ENCODE measurements at places on chromosomes 4 and X.

DNA sequence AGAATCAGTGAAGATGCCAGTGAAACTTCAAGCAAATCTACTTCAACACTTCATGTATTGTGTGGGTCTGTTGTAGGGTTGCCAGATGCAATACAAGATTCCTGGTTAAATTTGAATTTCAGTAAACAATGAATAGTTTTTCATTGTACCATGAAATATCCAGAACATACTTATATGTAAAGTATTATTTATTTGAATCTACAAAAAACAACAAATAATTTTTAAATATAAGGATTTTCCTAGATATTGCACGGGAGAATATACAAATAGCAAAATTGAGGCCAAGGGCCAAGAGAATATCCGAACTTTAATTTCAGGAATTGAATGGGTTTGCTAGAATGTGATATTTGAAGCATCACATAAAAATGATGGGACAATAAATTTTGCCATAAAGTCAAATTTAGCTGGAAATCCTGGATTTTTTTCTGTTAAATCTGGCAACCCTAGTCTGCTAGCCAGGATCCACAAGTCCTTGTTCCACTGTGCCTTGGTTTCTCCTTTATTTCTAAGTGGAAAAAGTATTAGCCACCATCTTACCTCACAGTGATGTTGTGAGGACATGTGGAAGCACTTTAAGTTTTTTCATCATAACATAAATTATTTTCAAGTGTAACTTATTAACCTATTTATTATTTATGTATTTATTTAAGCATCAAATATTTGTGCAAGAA is 2.3 kb downstream of the CXCL8 start:
- no peak for DNase-seq

DNA sequence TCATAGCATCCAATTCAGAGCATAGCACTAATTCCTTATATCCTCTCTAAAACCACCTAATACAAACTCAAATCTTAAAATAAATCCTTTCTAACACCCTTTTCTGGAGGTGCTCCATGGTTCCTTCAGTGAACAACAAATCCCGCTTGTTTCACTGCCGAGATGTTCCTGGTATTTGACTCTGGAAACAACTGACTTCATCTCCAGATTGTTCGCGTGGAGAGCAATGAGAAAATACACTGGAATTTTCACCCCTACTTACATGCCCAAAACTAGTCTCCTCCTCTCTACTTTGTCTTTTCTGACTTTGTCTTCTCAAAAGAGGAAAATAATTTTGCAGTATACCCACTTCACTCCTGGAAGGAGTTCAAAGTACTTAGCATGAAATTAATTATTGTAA is 129.0 kb downstream of the PLS3 start:
- DNase-seq, result no peak

DNA sequence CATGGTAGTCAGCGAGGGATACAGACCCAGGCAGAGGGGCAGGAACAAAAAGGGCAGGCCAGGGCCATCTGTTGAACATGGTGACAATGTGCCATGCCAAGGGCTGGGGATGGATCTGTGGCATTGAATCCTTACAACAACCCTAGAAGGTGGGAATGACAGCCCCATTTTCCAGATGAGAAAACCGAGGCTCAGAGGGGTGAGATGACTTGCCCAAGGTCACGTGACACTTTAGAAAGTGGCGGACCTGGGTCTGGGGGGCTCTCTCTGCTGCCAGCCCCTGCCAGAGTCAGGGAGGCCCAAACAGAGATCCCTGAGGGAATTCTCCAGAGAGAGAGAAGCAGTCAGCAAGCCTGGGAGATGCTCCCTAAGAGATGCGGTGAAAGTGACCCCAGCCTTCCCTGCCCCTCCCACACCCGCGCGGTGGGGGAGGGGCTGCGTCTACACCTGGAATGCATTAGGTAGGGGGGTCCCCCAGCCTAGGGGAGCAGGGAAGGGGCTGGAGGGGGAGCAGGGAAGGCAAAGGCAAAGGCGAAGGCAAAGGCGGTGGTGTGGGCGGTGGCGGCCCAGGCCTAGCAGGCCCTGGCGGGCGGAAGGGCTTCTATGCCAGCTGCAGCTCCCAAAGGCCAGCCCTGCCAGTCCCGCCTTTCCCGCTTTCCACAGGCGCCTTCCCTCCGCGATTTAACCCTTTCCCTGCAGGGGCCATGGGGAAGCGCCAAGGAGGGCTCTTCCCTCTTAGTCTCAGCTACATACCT is 13.0 kb downstream of the FGD1 start:
- DNase-seq, result no peak

- DNase-seq, result no peak
Measured at GRCh38 chrX:18789916-18790315, 82.5 kb downstream of the PPEF1 start.

- DNase-seq, result no peak
Measured at GRCh38 chrX:23035493-23035892, 35.7 kb downstream of the DDX53 start.

GRCh38 chr4:54863571-54864255 is 206.0 kb downstream of the KIT start:
- DNase-seq, result no peak

DNA sequence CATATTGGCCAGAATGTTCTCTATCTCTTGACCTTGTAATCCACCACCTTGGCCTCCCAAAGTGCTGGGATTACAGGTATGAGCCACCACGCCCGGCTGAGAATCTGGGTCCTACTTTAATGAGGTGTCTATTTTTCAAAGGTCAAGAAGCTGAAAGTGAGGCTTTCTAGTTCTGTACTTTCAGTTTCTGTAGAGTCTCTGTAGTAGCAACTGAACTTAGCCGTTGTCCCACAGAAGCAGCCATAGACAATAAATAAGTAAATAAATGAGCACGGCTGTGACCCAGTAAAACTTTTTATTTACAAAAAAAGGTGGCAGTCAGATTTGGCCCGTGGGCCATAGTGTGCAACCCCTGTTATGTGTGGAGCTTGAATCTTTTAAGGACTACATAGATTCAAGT is 92.0 kb downstream of the FNIP2 start:
- no peak for DNase-seq

DNA sequence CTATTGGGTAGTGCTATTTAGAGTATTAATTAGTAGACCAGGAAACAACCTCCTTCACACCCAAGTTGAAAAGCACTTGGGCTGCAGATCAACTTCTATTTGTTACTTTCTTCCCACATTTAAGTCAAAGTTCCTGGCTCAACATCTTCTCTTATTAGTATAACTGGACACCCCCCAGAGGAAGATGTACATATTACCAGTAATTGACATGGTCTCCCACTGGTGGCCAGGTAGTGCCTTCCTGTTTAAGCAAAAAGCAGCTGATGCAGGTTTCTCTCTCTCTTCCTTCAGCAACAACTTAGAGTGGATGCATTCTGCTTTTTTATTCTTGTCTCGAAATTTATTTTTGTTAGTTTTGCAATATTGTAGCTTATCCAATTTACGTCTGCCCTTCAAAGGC is 438.1 kb downstream of the GBA3 start:
- no peak for DNase-seq

- peak; percentile 25 for DNase-seq
Measured at GRCh38 chr4:139153411-139154133, 23.4 kb downstream of the ELF2 start.

- no peak for DNase-seq
Measured at GRCh38 chr4:76729460-76729859, 168.5 kb downstream of the SOWAHB start.

DNA sequence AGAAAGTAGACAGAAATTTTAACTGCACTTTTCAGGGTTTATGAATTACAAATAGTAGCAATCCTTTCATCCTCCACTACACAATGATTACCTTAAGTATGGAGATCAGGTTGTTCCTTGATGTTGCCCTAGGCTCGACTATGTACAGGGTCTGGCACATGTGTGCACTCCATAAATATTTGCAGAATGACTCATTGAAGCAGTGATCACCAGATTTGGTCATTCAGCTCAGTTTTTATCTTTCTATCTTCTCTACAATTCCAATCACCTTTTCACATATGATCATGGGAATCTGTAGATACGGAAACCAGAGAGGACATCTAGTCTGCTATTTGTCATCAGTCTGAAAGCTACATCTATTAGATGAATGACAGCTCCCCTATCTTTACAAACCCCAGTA is 171.7 kb upstream of the HCCS start:
- DNase-seq, result no peak

DNA sequence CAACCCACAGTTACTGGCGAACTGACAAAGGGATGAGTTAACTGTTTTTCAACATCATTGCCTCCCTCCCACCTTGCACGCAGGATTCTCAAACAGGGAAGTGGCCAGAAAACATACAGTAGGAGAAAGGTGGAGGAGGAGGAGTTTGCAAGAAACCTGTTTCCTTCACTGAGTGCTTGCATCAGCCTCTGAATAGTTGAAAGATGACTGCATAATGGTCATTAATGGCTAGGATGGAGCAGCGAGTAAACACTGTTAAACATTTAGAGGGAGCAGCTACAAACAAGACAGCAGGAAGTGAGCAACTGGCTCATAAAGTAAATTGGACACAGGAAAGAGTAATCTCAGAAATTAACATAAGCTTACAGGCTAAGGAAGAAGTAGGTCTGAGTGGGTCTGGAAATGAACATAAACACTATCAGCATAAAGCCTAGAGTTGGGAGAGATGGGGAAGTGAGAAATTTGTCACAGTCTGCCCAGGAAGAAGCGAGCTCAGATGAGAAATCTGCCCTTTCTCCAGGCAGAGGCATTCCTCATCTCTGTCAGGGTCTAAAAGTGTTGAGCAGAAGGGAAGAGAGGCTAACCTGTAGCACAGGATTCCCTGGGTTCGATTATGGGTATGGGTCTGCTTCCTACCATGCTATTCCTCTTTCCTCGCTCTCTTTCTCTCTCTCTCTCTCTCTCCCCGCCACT is 38.6 kb downstream of the TRPC5OS start:
- DNase-seq, result peak; percentile 73

DNA sequence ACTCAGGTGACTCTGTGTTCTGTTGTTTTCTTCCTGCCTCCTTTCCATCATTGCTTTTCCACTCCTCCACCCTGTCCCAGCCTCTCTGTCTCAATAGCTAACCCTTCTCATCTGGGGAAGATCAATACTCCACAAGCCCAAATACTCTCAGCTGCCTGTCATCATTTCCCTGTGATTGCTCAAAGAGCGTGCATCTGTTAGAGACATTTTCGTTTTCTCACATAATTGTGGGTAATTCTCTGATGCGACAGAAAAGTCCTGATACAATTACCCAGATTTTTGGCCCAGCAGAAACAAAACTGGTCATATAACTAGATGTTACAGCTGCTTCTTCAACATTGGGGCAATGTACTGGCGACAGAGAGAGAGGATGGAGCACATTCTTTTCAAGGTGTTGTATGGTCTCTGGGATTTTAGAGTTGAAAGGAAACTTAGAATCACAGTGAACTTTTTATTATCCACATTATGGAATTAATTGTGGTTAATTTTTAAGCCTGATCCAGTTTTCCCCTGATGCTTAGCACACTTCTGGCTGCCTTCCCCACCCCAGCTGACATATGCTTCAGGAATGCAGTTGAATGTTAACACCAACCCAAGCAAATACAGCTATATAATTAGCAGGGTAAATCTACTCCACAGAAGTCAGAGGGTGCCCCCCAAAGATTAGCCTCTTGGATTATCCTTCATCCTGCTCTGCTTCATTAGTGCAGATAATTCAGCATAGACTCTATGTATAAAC is 171.4 kb upstream of the ANXA3 start:
- no peak for DNase-seq

GRCh38 chr4:108149588-108150380 is 18.9 kb downstream of the LEF1 start:
- peak; percentile 38 for DNase-seq

DNA sequence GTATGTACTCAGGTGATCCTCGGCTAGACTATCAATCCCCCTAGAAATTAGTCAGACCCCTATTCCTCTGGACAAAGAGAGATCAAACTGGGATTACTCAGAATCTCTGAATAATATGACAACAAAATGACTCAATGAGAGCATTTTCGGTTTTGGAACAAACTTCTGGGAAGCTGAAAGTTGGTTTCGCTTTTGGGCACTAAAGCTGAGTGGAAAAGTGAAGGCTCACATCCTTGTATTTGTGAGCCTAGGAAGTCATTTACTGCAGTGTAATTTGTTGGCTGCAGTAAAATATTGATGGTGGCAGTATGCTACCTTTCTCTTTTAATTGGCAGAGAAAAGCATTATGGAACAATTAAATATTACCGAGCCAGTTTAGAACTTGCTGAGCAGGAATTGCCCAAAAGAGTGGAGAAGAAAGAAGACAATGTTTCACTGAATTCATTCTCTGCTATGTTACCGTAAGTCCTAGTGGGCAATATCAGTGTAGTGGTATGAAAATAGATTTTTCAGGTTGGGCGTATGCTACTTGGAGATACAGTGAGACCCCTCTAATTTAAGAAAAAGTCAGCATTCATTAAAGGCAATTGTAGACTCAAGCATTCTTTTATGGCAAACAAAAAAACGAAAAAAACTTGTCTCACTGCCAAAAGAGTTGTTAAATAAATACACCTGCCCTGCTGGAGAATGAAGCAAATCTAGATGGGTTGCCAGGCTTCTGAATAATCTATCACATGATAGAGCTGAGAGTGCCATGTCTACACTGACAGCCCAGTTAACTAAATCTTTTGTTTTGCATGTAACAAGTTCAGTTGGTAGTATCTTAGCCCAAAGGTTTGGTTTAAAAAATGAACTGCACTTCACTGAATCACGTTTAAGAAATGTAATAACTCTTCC is 69.6 kb downstream of the AGTR2 start:
- DNase-seq, result no peak

GRCh38 chr4:144894573-144894972 is 203.4 kb downstream of the ANAPC10 start:
- DNase-seq, result peak; percentile 2

- DNase-seq, result no peak
Measured at GRCh38 chr4:47933840-47934239, 19.5 kb upstream of the NFXL1 start.

GRCh38 chr4:86497980-86498862 is 95.9 kb upstream of the PTPN13 start:
- peak; percentile 67 for DNase-seq

- no peak for DNase-seq
Measured at GRCh38 chr4:8282742-8283141, 13.2 kb downstream of the HTRA3 start.

- no peak for DNase-seq
Measured at GRCh38 chrX:111244235-111244750, 26.0 kb downstream of the CAPN6 start.

DNA sequence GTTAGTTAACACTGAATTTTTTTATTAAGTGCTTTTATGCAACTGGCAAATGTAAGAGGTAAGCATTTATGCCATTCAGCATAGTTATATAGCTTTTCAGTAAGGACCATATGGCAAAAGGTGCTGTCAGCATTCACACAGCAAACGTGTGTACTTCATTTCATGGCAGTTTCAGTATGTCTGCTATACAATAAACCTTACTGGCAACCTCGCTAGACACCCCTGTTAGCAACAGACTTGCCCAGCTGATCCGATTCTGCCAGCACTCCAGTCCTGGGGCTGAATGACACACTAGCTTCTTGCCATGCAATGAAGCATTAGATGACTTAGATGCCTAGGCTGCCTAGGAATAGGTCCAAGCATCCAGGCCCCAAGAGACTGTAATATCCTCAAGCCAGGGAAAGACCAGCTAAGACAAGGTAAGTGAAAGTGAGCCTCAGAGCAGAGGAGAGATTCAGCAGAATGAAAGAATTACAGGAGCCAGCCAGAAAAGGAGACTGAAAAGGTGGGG is 47.3 kb upstream of the DOCK11 start:
- no peak for DNase-seq

- DNase-seq, result no peak
Measured at GRCh38 chr4:117455088-117455487, 369.7 kb upstream of the TRAM1L1 start.

Data from trophoblast cell (in vitro differentiated cells and primary cell).